ENCODE measurements at places on chromosomes 3 and 15.

- no peak for DNase-seq
Observed at GRCh38 chr3:160027541-160028195, 39.0 kb downstream of the IL12A start.

GRCh38 chr15:80550219-80550907 lies 144.7 kb upstream of the ABHD17C start:
- DNase-seq, result no peak

DNA sequence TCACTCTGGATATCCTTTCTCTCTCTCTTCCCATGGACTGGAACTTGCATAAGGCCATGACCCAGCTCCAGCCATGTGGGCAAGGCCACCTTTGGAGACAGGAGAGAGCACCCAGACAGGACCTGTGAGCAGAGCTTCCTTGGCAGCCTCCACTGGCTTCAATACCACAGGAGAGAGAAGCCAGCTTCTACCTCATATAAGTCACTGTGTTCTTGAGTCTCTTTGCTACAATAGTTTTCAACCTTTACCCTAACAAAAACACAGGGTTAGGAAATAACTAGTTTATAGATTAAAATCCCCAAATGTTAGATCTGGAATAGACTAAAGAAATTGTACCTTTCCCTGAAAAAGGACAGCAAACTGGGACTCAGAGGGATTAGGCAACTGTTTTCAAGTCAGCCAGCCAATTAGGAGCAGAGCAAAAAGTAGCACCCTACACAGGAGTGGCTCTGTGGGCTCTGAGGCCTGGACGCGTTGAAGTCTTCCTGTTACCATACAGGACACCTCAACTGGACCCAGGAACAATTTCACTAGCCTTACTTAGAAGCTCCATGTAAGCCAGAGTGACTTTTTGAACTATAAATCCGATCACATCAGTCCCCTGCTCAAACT lies 211.5 kb upstream of the ICE2 start:
- DNase-seq, result no peak

DNA sequence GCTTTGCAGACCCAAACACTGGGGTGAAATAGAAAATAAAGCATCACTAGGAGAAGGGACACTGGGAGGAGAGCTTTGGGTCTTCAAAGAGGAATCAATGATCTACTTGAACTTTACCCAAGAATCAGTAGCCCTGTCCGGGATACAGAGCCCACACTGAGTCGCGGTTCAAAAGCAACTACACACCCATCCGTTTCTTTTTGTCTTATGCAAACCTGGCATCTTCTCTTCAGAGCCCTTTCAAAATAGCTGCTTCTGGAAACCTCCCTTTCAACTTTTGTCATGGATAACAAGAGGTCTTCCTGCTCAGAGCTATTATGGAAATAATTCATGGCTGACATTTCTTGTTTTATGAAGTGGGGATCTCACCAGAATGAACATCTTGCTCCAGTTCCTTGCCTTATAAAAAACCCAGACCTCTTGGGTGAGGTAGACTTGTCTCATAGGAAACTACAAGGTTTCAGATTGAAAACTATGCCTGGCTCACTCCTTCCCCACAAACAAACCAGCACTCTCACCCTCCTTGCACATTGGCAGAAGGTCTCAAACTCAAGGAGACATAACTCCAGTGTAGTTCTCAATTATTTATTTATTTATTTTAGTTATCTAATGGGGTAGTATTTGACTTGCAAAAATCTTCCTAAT lies 115.1 kb upstream of the ARHGEF3 start:
- DNase-seq, result no peak

- no peak for DNase-seq
Observed at GRCh38 chr15:92637626-92638025, 17.9 kb downstream of the FAM174B start.

DNA sequence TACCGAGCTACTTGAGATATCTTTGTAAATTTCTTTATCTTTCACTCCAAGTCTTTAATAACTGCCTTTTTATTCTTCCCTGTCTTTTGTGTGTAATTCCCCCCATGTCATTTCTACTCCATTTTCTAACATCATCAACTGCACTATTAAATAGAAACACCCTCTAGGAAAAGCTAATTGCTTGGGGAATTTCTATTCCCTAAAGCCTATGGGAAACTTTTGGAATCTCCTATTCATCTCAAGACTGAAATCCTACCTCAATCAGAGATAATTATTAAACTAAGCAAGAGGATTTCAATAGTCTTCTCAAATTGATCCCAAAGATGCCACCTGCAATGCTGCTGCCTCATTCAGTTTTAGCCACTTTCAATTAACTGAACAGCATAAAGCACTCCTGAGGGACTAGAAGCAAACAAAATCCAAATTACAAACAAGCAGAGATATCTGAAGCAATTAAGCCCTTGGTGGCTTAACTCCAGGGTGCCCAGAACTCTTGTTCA lies 598.7 kb downstream of the IGSF11 start:
- DNase-seq, result no peak

GRCh38 chr3:8371085-8371551 lies 130.5 kb upstream of the LMCD1 start:
- no peak for DNase-seq

DNA sequence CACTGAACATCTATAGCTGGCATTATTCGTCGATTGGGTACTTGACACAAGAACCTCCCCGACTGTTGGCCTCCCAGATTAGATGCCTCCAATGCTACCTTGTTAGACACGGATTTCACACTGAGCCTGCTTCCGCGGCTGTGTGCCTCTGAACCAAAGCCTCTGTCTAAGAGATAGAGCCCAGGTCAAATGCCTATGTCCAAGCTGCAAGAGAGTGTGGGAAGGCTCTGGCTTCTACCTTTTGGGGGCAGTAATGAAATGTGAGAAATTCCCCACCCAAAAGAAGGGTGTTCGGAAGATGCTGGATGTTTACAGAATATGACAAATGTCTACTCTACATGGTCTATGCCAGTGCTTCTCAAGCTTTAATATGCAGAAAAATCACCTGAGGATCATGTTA lies 2.0 kb upstream of the RPUSD2 start:
- no peak for DNase-seq

GRCh38 chr3:16820485-16820884 lies 64.3 kb upstream of the PLCL2 start:
- no peak for DNase-seq

- DNase-seq, result no peak
Observed at GRCh38 chr3:155086051-155086450, 5.9 kb downstream of the MME start.

- DNase-seq, result no peak
Observed at GRCh38 chr15:32105258-32106241, 75.2 kb downstream of the CHRNA7 start.

GRCh38 chr15:76160426-76161152 lies 100.8 kb downstream of the TMEM266 start:
- no peak for DNase-seq

DNA sequence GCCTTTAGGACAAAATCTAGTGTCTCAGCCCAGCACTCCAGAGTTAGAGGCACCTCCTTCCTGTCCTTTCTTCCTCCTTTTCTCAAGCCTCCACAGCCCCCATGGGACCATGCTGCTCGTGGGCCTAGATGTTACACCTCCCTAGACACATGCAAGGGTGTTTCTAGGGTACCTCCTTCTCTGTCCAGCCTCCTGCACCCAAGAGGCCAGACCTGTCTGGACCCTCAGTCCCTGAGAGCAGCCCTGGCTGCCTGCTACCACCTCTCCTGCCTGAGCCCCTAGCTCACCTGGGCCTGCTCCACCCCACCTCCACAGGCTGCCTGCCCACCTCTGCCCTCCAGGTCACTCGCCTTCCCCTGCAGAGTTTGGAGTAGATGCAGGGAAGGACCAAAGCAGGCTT lies 5.2 kb downstream of the LOXL1 start:
- no peak for DNase-seq

- DNase-seq, result no peak
Observed at GRCh38 chr3:197782230-197782629, 8.8 kb upstream of the LRCH3 start.

GRCh38 chr3:17369973-17370372 lies 372.5 kb downstream of the TBC1D5 start:
- no peak for DNase-seq

DNA sequence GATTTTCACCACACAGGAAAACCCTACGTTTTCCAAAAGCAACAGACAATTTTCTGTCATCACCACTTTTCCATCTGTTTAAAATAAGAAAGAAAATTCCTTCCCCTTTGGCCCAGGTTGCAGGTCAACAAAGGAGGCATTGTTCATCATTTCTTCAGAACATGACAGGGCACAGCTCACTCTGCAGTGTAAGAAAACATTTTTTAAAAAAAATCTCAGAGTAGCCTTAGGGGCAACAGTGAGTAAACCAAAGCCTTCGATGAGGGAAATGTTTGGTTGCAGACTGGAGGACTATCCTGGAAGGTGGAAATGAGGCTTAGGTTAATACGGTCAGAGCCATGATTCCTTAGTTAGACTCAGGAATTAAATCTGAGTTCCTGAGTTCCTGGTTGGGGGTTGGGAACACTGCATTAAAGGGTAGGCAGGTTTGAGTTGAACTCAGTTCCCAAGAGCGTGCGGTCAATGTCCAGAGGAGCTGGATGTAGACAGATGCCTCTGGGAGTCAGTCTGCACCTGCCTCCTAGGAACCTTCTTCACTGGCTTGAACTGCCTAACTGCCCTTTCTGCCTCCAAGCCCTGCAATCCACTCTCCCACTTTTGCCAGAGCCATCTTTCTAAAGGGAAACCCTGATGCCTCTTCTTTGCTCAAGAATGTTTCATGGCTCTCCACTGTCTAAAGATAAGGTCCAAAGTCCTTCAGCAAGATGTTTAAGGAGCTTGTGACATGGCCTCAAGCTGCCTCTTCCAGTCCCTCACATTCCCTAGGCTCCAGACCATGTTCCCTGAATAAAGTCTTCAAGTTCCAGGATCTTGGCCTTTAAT lies 3.3 kb upstream of the HES1 start:
- DNase-seq, result no peak

DNA sequence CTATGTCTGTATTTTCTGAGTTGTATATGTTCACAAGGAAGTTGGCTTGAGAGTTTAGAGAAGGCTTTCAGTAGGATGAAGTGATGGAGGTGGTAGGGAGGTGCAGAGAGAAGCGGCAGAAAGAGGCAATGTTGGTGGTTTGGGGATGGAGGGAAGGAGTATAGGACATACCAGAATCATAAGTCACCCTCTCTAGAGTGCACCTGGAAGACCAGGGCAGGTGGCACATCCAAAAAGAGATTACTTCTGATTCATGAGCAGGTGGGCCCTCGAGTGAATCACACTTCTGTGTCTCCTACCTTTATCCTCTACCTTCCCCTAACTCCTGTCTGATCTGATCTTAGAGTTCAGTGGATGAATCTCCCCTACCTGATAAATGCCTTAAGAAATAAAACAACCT lies 41.8 kb upstream of the MRPL3 start:
- DNase-seq, result no peak

DNA sequence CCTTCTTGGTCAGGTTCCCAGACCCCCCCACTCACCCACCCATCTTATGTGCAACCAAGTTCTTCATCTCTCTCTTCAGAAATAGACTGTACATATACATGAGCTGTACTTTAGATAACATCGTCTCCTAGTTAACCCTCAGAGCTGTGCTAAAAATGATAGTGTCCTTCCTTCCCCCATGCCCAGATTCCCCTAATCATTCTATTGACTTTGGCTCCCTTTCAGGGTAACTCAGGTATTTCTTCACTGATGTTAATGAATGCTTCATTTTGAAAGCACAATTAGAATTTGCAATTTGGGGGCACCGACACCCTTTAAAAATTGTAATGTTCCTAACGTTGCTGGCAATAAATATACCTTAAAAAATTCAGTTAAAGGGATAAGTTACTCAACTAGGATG lies 10.9 kb downstream of the PARP9 start:
- DNase-seq, result no peak

DNA sequence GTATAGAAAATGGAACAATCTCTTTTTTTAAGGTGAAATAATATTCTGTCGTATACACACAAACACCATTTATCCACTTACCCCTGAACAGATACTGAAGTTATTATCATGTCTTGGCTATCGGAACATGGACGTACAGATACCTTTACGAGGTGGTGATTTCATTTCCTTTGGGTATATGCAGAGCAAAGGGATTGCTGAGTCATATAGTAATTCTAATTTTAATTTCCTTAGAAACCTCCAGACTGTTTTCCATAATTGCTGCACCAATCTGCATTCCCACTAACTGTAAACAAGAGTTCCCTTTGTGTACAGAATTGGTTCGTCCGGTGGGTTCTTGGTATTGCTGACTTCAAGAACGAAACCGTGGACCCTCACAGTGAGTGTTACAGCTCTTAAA lies 179.4 kb downstream of the SHOX2 start:
- DNase-seq, result no peak

- no peak for DNase-seq
Observed at GRCh38 chr3:48619541-48620524, 1.7 kb downstream of the TMEM89 start.

- DNase-seq, result no peak
Observed at GRCh38 chr3:136193278-136194054, 2.7 kb downstream of the MSL2 start.

DNA sequence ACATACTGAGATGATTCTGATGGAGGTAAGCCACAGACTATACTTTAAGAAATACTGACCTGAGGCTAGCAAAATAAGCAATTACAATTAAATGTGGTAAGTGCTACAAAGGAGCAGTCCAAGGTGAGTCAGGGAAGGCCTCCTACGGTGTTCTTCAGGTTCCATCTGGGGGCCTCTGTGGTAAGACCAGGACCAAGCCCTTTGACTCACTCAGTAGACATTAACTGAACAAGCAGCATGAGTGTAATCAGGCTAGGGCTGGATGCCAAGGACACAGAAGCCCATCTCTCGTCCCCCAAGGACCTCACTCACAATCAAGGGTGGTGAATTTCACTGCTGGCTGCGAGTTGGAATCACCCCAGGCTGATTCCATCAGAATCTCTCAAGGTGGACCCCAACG lies 37.3 kb downstream of the DZIP1L start:
- DNase-seq, result no peak

GRCh38 chr3:5056111-5056391 lies 66.0 kb upstream of the ARL8B start:
- no peak for DNase-seq

GRCh38 chr3:30082652-30083051 lies 523.7 kb upstream of the TGFBR2 start:
- DNase-seq, result no peak

DNA sequence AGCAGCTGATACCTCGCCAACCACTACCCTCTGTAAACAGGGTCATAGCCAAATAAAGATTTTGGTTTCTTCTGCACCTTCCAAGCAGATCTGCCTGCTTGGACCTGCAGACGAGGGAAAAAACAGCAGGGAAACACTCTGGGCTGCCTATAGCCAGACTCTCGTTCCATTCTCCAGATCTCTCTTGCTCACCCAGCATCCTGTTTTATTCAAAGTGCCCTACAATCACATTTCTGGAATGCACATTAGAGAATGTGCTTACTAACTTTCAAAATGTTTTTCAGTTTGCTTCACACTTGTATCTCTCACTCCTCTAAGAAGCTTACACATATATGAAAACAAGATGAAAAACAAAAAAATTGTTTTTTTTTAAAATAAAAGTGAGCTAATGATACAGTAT lies 71.4 kb downstream of the MLH1 start:
- DNase-seq, result no peak

- DNase-seq, result no peak
Observed at GRCh38 chr3:98573181-98573728, 20.2 kb downstream of the CPOX start.

All from stimulated activated CD8-positive, alpha-beta memory T cell treated with anti-CD3 and anti-CD28 coated beads, Interleukin-2, amount 100 ng/mL, for 48 hours (primary cell).